M059J (cell line): ENCODE measurements at places on chromosomes 5 and 9.

DNA sequence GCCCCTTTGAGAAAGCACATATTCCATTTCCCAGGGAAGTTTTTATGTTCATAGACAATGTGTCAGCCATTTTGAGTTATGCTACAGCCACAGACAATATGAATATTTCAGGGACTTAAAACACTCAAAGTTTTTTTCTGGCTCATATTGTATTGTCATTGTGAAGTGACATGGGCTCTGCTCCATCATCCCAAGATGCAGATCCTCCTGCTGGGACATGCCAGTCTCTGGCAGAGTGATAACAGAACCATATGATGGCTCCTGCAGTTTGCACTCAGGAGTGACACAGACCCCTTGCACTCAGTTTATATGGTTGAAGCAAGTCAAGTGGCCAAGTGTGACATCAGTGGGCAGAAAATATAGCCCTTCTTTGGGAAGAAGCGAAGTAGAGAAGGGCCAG is 498.4 kb upstream of the TUSC1 start:
- no peak for DNase-seq

DNA sequence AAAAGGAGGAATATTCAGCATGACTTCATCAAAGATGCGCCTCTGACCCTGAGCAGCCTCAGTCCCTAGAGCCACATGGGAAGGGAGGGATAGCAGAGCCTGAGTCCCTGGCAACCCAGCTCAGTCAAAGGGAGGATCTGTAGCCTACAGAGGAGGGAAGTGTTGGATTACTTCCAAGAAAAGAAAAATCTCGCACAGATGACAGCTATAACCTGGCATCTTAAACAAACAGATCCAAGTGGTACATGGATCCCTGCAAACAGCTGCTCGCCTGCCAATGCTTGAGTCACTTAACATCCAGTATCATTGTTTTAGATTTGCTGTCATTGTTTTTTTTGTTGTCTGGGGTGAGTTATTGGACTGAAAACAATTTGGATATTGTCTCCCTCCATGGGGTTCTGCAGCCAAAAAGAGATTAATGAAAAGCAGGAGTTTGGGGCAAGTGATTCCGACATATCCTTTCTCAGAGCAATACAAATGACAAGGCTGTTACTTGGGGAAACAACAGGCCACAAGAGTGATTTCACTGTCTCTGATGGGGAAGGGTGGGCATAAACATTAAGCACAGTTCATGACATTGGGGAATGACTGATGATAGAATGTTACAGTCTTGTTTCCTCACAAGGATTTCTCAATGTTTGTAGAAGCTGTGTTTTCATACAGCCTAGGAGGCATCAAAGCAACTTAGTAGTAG is 153.5 kb upstream of the KIF2A start:
- DNase-seq, result peak; percentile 7

GRCh38 chr5:141573489-141574121 is 45.2 kb downstream of the DIAPH1 start:
- no peak for DNase-seq

DNA sequence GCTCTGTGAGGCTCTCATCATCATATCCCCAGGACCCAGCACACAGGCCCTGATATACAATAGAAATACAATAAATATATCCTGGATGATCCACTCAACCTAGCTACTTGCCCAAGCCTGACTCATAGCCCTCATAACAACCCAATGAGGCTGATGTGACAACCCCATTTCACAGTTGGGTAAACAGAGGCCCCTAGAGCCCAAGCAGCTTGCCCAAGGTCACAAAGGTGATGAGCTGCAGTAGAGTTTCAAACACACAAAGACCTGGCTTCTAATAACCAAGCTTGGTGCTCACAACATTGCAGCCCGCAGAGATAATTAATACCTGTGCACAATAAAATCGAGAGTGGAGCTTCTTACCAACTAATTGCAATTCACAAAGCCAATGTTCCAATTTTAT is 3.2 kb upstream of the AKNA start:
- no peak for DNase-seq

- DNase-seq, result no peak
These were observed 43.1 kb downstream of the PAM start for GRCh38 chr5:102798104-102798785.

GRCh38 chr5:116492776-116493175 is 81.8 kb downstream of the SEMA6A start:
- no peak for DNase-seq

- no peak for DNase-seq
These were observed 120.5 kb upstream of the MAST4 start for GRCh38 chr5:66475731-66476130.

DNA sequence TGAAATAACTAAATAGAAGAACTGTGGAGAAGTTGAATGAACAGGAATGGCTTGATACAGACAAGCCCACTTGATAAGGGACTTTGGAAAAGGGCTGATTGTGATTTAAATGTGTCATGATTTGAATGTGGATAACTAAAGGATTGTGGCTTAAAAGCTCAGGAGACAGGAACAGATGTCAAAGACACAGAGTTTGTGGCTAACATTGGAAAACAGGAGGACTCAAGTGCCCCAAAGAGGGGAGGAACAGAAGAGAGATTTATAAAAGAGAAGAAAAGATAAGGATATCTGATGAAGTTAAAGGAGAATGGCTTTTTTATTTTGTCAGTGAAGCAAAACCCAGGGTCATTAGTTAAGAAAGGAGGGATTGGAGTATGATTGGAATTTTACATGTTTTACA is 124.2 kb upstream of the TRPM3 start:
- DNase-seq, result no peak

GRCh38 chr5:172730981-172731679 is 39.9 kb downstream of the DUSP1 start:
- DNase-seq, result peak; percentile 85

GRCh38 chr9:119083673-119084072 is 285.6 kb downstream of the BRINP1 start:
- DNase-seq, result no peak

DNA sequence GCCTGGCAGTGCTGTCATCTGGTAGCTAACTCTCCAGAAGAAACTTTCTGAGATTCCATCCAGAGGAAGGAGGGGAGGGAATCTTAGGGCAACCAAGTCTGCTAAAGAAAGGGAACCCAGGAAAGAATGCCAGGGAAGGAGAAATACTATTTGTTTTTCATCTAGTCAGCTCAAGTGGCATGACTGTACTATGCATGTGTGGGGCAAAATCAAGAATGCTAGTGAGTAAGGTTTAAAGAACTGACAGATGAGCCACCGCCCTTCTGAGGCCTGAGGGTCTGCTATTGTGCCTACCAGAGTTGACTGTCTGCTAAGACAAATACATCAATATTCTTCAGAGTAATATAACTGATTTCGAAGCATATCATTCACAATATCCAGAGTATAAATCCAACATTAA is 204.2 kb downstream of the SLC12A2 start:
- DNase-seq, result no peak
